PC-3 (cell line): ENCODE measurements at places on chromosomes 16 and 17.

DNA sequence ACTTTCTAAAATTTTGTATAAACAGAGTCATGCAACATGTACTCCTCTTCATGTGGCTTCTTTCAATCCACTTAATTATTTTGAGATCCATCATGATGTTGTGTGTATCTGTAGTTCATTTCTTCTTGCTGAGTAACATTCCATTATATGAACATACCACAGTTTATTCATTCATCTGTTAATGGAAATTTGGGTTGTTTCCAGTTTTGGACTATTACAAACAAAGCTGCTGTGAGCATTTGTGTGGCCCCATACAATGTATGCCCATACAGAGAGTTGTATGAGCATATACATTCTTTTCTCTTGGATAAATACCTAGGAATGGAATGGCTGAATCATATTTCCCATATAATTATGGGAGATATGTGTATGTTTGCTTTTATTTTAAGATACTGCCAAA lies 85.6 kb downstream of the CLEC16A start:
- DNase-seq: peak; percentile 81

GRCh38 chr17:31566992-31567373 lies 175.5 kb downstream of the RAB11FIP4 start:
- DNase-seq: no peak

- DNase-seq: no peak
Measured at GRCh38 chr17:62662855-62663254, 35.4 kb downstream of the MRC2 start.

DNA sequence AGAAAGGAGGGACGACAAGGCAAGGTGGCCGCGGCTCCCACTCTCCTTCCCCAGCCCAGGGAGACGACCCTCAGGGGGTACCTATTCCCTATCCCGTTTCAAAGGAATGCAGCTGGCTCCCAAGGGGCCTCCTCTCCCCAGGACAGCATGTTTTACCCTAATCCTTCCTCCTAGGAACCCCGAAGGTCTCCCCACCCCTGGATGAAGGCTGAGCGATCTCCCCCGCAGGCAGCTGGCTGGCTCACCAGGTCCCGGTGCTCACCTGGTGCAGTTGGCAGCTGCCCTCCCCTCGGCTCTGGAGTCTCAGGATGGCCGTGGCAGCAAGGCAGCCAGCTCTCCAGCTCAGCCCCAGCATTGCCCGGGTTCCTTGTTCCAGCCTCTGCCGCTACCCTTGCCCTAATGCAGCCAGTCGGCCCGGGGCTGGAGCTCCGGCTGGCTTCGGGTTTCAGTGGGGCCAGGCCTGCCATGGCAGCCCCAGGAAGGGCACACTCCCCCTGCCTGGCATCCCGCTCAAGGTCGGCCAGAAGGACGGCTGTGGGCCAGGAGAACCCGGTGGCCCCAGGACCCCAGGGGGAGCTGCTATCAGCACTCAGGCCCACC lies 4.6 kb downstream of the CLUH start:
- DNase-seq: no peak

- no peak for DNase-seq
Measured at GRCh38 chr17:79609049-79609589, 1.7 kb downstream of the RBFOX3 start.

DNA sequence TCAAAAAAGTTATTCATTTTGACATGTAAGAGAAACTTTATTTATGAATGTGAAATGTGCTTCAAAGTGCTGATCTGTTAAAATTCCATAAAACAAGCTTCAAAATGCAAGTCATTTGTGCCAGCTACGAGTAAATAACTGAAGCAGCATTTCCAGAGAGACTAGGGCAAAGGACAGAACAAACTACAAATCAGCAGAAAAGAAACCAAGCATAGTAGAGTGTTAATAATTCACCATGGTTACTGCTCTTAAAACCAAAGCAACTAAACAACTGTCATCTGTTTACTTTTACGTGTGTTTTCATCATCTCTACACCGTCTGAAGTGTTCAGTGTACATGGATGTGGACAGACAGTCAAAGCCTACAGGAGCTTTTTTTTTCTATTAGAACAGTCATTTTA lies 1.6 kb upstream of the ASPA start:
- DNase-seq: peak; percentile 9

DNA sequence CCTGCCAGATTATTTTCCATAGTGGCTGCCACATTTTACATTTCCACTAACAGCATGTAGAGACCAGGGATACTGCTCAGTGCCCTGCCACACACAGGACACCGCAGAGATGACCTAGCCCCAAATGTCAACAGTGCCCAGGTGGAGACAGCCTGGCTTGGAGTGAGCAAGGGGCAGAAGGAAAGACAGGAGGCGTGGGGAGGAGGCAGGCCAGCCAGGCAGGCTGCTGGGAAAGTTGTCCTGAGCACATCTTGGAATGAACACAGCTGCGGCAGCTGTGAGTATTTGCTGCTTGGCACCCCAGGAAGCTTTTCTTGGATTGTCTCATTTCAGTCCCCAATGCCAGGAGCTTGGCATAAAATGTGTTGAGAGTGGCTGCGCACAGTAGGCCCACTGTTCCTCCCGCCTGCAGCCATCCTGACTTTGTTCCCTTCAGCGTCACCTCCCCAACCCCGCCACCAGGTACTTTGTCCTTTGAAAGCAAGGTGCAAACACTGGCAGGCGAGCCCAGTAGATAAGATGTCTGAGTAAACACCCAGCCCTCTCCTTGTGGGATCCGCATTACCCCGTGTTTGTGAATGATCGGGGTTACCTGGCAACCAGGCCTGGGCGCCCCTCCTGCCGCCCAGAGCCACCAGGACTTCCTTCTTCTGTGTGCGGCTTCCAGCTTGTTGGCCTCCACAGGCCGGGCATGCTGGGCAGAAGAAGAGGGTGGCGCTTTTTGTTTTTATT lies 114.0 kb downstream of the CMIP start:
- DNase-seq: no peak

DNA sequence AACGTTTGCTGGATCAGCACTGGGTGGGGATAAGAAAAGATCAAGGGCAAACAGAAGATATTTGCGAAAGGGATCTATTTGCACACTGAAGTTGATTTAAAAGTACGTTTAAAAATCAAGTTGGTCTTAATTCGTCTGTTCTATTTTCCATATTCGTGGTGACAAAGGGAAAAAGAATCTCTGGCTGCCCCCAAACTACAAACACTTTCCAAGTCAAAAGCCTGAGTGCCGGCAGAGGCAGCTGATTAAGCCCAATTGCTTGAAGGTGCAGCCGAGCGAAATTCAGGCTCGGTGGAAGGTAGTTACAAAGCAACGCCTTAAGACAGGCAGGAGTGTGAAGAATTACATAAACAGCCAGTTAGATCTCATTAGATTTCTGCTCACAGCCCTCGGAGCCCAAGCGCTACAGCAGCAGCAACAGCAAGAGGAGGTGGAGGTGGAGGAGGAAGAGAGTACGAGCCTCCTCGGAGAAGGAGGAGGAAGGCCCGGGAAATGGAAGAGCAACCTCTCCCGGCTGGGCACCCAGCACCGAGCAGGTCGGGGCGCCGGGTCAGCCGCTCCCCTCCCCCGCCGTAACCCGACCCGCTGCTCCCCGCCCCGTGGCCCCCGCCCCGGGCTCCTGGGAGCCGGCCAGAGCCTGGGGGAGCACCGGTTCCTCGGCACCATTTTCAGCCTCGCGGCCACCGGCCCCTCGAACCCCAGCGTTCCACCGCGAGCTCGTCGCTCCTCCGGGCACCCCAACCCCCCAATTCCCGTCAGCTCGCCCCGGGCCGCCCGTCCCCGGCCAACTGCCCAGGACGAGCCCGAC lies 890 bp downstream of the TOB1 start:
- peak; percentile 53 for DNase-seq

DNA sequence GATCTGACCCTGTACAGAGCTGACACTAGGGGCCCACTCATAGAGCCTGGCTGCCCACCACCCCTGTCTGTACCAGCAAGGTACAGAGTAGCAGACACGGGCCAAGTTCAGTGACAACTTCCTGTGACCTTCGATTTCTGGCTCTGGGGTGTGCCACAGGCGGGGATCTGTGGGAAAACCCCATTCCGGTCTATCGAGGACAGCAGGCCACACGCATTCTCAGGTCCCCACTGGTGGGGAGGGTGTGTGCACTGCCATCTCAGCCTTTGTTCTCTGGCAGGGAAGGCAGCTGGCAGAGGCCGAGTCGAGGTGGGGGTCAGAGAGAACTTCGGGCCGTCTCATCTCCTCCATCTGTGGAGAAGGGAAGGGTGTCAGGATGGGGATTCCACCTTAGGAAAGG lies 10.0 kb downstream of the NLE1 start:
- no peak for DNase-seq

DNA sequence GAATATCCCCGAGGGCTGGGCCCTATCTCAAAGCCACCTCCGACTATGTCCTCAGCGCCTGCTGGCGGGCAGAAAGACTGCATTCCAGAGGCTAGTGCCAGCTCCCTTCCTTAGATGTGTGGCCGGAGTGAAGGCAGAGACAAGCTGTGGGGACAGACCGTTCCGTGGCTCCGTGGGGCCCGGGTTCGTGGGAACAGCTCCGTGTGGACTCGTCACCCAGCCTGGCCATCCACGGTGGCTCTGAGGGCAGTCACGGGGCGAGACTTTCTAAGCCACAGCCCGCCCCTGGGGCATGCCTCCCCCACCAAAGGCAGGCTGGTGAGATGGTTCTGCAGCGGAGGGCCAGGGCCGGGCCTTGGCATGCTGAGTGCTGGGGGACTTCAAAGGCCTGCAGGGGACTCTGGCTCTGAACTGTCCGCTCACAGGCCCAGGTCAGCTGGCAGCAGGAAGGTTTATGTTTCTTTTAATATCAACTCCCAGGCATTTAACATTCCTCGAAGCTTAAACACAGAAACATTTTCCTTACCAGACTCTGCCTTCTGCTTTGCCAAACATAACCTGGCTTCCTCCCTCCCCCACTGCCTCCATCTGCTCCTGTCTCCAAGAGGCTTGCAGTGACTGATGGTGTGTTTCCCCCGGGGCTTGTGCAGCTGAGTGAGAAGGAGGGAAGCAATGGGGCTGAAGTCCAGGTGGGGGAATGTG lies 50.4 kb downstream of the TIMM22 start:
- DNase-seq: no peak

- DNase-seq: no peak
Measured at GRCh38 chr17:36901506-36901905, 35.8 kb upstream of the LHX1 start.

DNA sequence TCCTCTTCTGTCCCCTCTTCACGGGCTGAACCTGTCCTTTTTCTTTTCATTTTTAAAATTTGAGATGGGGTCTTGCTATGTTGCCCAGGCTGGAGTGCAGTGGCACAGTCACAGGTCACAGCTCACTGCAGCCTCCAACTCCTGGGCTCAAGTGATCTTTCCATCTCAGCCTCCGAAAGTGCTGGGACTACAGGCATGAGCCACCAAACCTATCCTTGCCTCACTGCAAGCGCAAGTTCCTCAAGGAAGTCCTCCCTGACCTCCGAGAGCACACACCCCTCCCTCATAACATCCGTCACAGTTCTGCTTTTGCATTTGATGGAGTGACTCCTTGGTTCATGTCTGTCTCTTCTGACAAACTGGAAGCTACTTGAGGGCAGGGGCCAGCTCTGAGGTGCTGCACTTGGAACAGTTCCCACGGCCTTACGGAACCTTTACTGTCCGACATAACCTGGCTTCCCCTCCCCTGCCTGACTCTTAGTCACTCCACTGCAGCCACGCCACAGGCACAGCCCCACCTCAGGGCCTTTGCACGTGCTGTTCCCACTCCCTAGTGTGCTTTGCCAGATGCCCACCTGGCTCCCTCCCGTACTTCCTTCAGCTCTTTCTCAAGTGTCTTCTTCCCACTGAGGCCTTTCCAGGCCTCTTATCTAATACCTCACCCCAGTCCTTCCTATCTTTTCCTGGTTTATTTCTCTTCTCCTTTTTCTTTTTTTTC lies 4.4 kb downstream of the TBX6 start:
- DNase-seq: no peak

DNA sequence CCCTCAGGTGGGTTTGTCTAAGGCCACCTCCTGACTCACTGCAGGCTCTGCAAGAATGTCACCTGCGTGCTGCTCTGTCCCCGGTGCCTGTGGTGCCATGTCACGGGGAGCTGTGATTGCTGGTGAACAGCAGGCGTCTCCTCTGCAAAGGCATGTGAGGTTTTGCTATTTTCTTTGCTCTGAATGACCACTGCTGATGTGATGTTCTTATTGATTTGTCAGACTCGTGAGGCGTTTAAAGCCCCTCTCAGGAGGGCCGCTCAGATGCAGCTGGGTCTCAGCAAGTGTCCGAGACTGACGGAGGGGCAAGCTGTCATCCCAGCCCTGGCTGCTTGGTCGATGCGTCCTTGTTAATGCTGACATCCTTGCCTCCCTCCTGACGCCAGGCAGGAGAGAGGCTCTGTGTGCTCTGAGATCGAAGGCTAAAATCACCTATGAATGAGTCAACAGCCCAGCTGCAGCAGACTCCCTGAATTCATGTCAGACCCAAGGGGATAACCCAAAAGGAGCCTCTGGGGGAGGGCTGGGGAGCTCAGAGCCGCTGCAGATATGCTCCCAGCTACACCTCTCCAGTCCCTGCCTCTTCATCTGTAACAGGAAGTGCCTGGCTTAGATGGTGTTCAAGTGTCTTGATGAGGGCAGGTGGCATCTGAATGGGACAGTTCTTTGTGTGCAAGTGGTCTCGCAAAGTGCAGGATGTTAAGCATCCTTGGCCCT lies 11.8 kb upstream of the PEMT start:
- DNase-seq: no peak

GRCh38 chr16:1125471-1125870 lies 27.4 kb upstream of the CACNA1H start:
- DNase-seq: peak; percentile 32

DNA sequence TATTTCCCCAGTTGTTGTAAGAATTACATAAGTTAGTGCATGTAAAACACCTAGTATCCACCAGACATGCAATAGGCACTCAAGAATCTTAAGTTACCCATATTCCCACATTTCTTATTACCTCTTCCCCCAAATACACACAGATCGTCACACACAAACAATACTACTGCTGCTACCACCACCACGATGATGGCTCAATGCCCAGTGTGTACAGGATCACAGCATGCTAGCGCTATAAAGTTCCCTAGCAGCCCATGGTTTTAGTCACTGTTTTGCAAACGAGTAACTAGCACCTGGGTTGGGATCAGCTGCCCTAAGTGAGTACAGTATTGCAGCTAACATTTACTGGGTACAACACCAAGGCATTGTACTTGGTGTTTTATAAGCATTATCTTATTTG lies 411.7 kb downstream of the UTP18 start:
- DNase-seq: peak; percentile 39

GRCh38 chr16:57682809-57683635 lies 11.6 kb upstream of the DRC7 start:
- DNase-seq: no peak

DNA sequence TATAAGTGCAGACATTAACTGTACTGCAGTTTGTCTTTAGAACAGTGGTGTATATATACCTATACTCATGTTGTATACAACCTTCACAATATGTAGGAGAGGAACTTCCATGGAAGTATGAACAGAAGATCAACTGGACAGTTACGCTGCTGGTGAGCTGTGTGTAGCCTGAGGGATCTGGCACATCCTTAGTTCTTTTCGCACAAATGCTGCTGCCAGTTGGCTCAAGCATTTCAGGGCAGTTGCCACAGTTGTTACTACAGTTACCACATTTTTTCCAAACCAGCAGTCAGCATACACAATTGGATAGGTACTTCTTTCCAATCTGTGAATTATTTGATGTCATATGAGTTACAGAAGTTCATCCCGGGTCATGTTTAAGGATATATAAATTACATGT lies 539.6 kb upstream of the HSBP1 start:
- no peak for DNase-seq
